Stimulated activated CD4-positive, alpha-beta T cell treated with anti-CD3 and anti-CD28 coated beads, Interleukin-2, amount 100 ng/mL, for 4 hours (primary cell): ENCODE measurements at places on chromosomes 5 and 9.
A peak's percentile ranks its signal among the peaks of the same experiment; 100 is the strongest.

DNA sequence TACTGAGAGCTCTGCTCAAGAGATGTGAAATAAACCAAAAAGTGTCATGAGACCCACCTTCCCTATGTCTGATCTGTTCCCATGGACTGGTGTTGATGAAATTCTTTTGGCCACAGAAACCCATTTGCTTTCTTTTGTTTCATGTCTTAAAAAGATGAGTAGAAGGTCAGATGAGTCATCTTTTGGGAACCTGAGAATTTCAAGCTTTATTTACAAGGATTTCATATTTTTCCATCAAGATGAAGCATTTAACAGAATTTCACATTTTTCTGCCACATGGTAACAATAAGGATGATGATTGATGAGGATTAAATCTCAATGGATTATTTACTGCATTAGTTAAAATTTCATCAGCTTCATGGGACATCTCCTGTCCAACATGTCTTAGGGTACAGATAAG is 337.8 kb downstream of the DEPDC1B start:
- DNase-seq: no peak

DNA sequence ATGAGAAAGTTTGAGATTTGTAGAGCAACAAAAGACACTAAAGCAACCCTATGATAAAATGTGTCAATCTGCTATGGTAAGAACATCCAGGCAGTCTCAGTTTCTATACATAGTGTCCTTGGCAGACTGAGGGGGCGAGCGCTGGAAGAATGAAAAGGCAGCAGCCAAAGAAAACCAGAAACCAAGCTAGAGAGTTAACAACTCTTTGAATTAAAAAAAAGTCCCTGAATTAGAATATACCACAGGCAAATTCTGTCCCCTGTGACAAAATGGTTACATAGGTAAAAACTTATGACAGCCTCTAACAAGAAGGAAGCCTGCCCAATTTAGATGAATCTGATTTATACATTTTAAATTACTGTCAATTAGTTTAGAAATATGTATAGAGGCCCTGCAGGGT is 106.7 kb downstream of the OXCT1 start:
- DNase-seq: no peak

DNA sequence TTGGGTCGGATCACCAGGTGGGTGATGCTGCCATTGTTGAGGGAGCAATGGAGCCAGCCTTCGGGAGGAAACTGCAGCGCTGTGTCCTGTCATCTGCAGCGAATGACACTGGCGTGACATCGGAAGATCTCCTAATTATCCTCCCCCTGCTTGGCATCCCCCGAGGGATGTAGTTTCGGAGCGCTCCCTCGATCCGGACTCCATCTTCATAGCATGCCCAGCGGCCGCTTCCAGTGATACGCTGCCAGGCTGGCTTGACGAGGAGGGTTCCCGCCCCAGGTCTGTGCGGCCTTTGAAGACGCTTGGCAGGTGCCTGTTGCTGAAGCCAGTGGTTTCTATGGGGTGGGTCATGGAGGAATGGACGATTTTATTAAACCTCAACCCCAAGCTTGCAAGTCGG is 194.9 kb downstream of the MAN2A1 start:
- no peak for DNase-seq

DNA sequence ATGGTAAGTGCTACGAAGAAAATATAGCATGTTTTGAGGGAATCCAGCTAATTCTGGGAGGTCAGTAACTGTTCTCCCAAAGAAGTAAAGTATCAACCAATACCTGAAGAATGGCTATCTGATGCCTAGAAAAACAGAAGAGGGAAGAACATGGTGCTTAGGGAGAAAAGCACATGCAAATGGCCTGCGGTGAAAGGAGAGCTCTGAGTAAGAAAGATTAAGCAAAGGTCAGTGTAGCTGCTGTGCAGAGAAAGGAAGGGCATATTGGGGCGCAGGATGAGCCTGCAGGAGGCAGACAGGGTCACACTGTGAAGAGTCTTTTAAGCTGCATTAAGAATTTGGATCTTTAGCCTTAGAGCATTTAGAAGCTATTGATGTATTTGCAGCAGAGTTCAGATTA is 11.0 kb downstream of the ADRB2 start:
- no peak for DNase-seq

DNA sequence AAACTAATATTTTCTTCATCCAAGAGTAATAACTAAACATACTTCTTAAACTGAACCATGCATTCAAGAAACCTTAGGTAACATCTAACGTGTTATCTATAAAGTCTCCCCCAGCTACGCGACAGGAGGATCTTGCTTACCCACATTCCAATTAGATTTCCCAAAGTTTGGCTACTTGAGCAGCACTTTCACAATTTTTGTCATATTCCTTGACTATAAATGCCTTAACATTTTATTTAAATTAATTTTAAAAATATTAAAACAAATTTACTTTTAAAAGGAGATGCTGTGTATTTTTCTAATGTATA is 25.3 kb upstream of the IFNE start:
- DNase-seq: no peak

GRCh38 chr5:129852747-129853352 is 51.4 kb upstream of the CHSY3 start:
- DNase-seq: peak; percentile 37

DNA sequence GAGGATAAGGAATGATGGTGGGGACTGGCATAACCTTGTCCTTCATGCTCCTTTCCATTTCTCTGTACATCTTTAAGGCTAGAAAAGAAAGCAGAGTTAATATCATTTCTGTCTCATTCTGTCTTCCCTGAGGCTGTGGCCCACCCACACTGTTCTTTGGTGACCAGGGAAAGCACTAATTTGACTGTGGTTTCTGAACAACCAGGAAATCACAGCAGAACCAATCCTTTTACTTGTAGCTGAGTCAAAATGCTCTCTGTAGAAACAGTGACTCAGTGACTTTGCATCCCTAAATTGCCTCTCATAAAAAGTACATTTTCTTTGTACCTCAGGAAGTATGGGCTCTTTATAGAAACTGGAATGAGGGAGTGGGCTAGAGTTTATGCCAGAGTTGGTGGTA is 28.1 kb downstream of the IL33 start:
- DNase-seq: no peak

DNA sequence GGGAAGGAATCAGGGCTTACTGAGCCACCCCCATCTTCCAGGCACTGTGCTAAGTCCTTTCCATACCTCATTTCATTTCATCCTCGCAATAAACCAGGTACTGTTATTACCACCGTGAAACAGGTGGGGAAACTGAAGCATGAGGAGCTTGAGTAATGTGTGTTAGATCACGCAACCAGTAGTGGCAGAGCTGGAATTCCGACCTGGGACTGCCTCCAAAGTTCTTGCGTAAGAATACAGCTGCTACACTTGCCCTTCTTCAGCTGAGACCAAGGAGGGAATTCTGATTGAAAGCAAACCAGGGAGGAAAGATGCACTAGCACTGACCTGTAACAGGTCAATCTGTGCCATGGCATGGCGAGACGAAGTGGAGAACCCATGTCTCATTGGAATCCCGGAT is 113.4 kb upstream of the MSX2 start:
- no peak for DNase-seq
